ENCODE measurements at places on chromosomes 1 and 21.
A peak's percentile ranks its signal among the peaks of the same experiment; 100 is the strongest.

- no peak for DNase-seq
These were observed 708.1 kb downstream of the MRPL39 start for GRCh38 chr21:24899138-24899537.

DNA sequence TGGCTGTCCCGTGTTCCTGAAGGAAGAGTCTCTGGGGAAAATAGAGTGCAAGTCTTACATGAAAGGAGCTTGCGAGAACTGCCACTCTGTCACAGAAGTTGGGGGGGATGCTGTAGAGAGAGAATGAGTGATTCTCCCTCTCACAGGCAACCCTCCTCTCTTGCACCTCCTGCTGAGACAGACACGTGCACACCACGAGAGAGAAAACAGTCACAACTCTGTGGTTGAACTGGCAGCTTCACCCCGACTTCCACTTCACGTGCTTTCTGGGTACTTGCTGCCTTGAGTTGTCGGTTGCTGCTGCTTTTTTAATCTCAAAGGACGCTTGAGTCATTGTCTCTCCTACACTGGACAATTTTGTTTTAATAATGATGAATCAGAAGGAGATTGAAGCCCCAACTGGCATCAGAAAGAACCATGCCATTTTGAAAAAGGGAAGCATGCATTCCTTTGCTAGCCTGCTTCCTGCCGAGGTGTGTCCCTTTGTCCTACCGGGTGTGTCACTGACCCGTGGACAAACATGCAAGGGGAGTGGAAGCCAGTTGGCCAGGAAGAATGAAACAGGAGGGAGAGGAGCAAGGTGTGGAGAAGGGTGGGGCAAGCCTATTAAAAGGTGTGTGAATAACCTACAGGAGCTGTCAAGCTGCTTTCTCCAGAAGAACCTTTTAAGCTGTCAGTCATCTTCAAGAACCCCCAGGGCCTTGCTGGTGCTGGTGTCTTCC, 164.2 kb downstream of the CACNA1E start:
- DNase-seq = no peak

GRCh38 chr1:116710420-116711262, 43.1 kb upstream of the IGSF3 start:
- no peak for DNase-seq

- peak; percentile 59 for DNase-seq
These were observed 941 bp upstream of the IFI16 start for GRCh38 chr1:159008744-159009188.

DNA sequence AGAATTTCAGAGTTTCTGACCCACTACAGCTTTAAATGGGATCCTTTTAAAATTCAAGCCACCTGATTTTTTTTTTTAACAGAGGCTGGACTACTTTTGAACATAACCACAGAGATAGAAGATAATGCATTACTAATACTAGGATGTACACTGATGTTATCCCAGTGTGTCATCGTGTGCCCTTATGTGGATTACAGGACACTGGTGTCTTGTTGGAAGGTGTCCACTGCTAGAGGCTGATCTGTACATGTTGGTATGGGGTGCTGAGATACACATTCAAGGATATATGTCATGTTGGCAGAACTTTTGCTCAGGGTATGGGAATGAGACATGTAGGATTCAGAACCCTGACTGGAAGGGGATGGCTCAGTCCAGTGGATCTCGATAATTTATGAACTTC, 56.3 kb downstream of the INAVA start:
- DNase-seq = no peak

GRCh38 chr1:22257290-22258275, 114.7 kb upstream of the WNT4 start:
- DNase-seq = no peak

- DNase-seq = no peak
These were observed 15.2 kb downstream of the LRRC38 start for GRCh38 chr1:13498553-13498952.

All from stimulated activated CD4-positive, alpha-beta T cell treated with anti-CD3 and anti-CD28 coated beads, Interleukin-2, amount 100 ng/mL, for 4 hours (primary cell).